ENCODE measurements at places on chromosomes 7 and 10.
A peak's percentile ranks its signal among the peaks of the same experiment; 100 is the strongest.

DNA sequence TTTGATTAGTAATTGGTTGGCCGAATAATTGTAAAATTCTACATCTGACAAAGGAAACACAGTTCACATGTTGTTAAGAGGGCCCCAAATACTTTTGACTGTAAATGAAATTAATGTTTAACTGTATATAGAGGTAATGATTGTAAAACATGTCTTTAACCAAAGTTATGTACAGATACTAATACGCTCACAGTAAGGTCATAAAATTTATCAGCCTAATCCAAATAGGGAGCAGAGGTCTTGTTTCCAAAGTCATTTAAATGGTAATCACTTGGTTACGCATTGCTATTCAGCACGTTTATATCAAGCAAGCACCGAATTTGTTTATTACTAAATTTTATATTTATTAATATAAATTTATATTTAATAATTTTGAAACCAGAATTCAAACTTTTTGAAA lies 1.4 kb downstream of the PHYHIPL start:
- DNase-seq = no peak

- DNase-seq = no peak
Observed at GRCh38 chr10:103758294-103758681, 97.1 kb downstream of the SH3PXD2A start.

DNA sequence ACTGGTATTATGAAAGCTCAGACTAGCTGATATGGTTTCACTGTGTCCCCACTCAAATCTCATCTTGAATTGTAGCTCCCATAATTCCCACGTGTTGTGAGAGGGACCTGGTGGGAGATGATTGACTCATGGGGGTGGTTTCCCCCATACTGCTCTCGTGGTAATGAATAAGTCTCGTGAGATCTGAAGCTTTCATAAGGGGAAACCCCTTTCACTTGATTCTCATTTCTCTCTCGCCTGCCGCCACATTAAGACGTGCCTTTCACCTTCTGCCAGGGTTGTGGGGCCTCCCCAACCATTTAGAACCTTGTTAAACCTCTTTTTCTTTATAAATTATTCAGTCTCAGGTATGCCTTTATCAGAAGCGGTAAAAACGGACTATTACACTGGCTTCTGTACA lies 40.3 kb downstream of the COL13A1 start:
- DNase-seq = no peak

DNA sequence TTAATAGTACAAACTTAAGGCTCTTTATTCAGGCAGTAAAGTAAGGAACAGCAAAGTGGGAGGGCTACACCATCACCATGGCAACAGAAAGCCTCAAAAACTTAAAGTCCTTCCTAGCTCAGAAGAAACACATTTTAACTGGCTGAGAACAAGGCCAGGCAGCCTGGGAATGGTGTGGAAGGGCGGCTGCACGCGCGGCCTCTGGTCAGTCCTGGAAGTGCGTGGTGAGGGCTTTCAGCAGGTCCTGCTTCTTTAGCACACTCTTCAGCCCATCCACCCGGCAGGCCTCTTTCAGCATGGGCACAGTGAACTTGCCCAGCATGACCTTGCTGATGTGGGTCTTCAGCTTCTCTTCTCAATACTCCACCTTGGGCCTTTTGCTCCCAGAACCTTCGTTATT lies 133.0 kb downstream of the CYP26A1 start:
- no peak for DNase-seq

DNA sequence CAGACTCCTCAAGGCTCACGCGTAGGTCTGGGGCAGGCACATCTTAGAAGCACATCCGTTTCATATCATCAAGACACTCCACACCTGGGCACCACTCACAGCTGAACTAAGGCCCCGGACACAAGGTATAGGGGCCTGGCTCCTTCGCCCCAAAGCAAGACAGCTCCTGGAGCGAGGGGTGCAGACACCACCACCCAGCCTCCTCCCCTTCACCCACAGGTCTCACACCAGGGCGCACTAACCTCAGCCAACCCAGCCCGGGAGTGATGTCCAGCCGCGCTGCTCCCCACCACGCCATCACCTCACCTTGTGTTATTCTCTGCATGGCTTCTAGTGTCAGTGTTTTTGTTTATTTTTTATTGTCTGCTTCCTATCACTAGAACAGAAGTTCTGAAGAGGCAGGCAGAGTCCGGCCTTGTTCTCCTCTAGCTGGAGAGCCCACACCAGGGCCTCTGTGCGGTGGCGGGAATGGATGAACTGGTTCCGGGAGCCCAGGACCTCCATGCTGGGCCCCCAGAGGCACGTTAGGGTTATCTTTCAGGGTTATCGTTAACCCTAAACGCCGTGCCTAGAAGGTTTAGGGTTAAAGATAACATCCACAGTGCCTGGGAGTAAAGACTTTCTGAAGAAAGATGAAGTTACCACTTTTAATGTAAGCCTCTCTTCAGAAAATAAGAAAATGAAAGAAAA lies 21.8 kb downstream of the BRI3 start:
- DNase-seq = no peak

DNA sequence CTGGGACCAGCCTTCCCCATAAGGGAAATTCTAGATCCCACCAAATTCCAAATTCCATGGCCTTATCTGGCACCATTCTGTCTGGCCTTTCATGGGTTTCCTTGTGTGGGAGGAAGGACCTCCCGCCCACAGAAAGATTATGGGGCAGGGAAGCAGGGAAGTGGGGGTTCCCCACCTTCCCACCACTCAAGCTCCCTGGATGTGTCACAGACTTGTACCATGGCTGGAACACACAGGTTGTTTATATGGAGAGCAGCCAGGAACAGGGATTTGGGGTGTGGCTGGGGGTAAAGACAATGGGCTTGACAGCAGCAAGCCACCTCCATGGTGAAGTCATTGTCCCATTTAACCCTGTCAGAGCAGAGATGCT lies 18.3 kb downstream of the UNC5B start:
- peak; percentile 34 for DNase-seq

All from SJCRH30 (cell line).